ENCODE measurements at places on chromosomes 5 and 9.

- DNase-seq: no peak
These were observed 265.5 kb upstream of the ADAMTSL1 start for GRCh38 chr9:18208166-18209059.

- DNase-seq: no peak
These were observed 71.2 kb upstream of the NR4A3 start for GRCh38 chr9:99750526-99750925.

- DNase-seq: no peak
These were observed 488 bp downstream of the POLR1E start for GRCh38 chr9:37486256-37486615.

DNA sequence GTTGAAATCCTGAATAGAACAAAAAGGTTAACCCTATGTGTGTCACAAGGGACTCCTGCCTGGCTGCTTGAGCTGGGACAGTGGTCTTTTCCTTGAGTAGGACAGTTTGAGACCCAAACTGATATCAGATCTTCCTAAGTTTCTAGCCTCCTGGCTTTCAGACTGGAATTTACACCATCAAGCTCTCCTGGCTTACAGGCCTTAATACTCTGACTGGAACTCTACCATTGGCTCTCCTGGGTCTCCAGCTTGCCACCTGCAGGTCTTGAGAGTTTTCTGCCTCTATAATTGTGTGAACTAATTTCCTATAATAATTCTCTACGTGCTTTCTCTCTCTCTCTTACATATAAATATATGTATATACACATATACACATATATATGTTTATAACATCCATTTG, 112.5 kb downstream of the PRR16 start:
- DNase-seq: no peak

DNA sequence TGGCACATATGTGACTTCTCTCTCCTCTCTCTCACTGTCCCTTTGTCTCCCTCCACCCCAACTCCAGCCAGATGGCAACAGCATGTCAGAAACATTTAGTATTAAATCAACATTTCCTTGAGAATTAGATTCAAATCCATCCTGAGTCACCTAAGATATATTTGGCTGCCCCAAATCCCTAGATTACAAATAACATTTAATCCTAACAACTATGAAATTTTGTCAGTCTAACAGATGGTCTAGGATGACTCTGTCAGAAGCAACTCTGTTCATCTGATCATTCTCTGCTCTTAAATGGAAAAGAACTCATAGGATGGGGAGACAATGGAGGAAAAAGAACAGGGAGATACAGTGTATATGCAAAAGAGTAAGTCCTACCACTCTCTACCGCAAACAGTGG, 201.2 kb downstream of the TSSK1B start:
- no peak for DNase-seq
